ENCODE measurements at places on chromosomes 3 and 15.

GRCh38 chr3:42547401-42547945 lies 34.3 kb downstream of the SEC22C start:
- DNase-seq = peak; percentile 41

GRCh38 chr3:43426388-43426787 lies 140.0 kb downstream of the SNRK start:
- DNase-seq = no peak

DNA sequence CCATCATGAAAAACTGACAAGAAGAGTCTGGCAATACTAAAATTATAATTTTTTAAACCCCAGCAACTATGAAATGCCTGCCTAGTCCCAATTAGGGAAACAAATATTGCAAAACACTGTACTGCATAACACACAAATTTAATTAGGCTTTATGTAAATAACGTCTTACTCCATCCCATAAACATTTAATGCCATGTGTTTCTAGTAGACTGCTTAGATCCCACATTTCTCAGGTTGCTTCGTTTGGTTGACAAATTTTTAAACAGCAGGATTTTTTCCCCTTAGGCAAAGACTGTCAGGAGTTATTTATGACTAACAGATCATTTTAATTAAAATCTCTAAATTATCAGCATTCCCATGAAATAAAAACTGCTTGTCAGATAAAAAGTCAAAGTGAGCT lies 29.9 kb downstream of the EIF2AK4 start:
- DNase-seq = no peak

DNA sequence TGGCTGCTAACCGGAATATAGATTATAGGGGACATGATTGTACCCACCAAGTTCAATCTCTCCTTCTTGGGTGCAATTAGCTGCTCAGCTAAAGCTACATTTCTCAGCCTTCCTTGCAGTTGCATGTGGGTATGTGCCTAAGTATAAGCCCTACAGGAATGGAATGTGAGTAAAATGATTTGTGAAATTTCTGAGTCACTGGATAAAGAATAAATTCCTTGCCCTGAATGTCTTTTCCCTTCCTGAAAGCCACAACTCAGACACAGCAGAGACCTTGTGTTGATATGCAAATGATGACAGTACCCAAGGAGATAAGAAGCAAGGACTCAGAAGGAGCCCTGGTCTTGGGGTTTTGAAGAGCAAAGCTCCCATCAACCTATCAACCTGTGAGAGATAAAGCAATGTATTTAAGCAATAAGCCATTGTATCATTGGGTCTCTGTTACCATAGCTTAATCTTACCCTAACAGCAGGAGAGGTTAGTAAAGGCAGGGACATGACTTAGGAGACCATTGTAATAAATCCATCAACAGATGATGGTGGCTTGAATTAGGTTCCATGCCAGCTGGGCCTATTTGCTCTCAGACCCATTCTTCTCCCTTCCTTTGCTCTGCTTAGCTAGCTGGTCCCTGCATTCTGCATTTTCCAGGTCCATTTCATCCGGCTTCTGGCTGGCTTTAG lies 25.6 kb upstream of the ZNF280D start:
- DNase-seq = peak; percentile 93

DNA sequence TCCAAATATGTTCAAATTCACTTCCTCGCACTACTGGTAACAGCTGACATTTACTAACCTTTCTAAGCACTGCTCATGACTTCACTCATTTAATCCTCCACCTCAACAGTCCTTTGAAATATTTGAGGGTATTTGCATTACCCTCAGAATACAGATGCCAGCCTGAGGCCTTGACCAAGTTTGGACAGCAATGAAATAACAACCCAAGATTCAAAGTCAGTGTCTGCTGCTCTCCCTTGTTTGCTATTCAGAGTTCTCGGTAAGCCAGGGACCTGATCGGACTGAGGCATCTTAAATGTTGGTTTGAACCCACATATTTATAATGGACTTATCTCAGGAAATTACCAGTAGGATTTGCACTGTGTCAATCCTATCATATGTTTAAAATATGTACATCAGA lies 19.9 kb upstream of the SNRK start:
- DNase-seq = no peak

- DNase-seq = peak; percentile 30
Observed at GRCh38 chr15:37792351-37792750, 142.1 kb upstream of the TMCO5A start.

DNA sequence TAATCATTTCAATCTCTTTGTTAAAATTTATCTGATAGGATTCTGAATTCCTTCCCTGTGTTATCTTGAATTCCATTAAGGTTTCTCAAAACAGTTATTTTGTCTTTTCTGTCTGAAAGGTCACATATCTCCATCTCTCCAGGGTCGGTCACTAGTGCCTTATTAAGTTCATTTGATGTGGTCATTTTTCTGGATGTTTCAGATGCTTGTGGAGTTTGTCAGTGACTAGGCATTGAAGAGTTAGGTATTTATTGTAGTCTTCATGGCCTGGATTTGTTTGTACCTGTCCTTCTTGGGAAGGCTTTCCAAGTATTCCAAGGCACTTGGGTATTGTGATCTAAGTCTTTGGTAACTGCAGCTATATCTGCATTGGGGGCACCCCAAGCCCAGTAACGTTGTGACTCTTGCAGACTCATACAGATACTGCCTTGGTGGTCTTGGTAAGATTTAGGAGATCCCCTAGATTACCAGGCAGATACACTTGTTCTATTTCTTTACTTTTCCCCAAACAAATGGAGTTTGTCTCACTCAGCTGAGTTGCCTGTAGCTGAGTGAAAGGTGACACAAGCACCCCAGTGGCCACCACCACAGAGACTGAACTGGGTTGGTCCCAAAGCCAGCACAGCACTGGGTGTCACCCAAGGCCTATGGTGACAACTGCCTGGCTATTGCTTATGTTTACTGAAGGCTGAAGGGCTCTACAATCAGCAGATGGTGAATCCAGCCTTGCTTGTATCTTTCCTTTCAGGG lies 18.9 kb upstream of the SLC27A2 start:
- no peak for DNase-seq

DNA sequence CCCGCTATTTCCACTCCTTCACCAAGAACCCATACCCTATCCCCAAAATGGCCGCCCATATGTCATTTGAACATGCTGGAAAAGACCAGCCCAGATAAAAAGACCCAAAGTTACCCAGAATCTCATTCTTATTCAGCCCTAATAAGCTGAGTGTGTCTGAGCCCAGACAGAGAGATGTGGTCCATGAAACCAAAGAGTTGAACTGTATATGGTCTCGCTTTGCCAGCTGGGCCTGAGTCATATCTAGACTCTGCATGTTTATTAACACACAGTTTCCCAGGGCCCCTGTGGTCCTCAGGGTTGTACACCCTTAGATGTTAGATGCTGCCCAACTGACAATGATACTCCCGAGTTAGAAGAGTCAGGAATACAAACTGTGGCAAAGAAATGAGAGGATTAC lies 201.9 kb upstream of the STRIT1 start:
- peak; percentile 32 for DNase-seq

DNA sequence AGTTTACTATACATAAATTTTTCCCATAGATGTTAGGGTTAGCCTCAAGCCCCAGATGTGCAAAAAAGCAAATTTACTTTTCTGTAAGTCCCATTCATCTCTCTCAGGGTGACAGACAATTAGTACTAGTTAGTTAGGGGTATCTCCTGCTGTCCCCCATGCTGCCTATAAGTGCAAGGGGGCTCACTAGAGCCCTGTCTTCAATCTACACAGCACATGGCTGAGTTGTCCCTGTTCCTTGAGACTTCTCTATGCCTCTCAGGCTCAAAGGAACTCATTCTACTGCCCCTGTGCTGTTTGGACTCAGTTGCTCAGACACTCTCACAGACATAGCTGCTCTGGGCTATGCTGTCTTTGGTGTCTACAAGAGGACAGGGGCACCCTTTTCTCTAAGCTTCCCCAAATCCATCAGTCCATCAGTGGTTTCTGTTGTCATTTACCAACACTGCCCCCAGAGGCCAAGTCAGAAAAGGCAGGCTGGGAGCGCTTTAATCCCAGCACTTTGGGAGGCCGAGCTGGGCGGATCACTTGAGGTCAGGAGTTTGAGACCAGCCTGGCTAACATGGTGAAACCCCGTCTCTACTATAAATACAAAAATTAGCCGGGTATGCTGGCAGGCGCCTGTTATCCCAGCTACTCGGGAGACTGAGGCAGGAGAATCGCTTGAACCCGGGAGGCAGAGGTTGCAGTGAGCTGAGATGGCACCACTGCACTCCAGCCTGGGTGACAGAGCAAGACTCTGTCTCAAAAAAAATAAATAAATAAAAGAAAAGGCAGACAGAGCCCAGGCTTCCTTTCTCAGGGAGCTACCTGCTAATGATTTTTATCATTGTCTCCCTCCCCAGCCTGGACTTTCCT lies 31.4 kb upstream of the PRTG start:
- peak; percentile 36 for DNase-seq

- peak; percentile 29 for DNase-seq
Observed at GRCh38 chr3:138941259-138941885, 5.6 kb downstream of the FOXL2 start.

DNA sequence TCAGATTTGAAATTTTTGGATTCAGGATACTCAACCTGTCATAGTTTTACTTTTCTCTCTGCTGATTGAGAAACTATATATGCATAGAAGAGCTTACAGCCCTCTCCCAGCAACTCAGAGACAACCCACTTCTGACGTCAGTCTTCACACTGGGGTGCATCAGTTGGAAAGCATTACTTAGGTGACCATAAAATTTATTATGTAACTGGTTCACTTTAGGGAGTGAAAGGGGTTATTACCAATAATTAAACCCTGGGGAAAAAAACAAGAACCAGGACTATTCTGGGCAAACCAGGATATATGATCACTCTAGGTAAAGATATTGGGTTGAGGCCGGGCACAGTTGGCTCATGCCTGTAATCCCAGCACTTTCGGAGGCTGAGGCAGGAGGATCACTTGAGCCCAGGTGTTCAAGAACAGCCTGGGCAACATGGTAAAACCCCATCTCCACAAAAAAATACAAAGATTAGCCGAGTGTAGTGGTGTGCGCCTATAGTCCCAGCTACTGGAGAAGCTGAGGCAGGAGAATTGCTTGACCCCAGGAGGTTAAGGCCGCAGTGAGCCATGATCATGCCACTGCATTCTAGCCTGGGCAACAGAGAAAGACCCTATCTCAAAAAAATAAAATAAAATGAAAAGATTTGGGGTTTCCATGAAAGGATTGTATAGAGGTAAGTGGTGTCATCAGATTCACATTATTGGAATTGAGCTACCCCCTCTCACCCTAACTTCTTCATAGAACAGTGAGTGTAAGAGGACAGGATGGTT lies 27.1 kb downstream of the HES1 start:
- DNase-seq = no peak

GRCh38 chr3:23272820-23273219 lies 69.7 kb downstream of the UBE2E2 start:
- DNase-seq = no peak

- DNase-seq = no peak
Observed at GRCh38 chr3:139671863-139672646, 5.7 kb downstream of the NMNAT3 start.

- no peak for DNase-seq
Observed at GRCh38 chr3:124057420-124057819, 65.5 kb upstream of the ROPN1 start.

- no peak for DNase-seq
Observed at GRCh38 chr3:106212665-106213222, 343.9 kb upstream of the CBLB start.

DNA sequence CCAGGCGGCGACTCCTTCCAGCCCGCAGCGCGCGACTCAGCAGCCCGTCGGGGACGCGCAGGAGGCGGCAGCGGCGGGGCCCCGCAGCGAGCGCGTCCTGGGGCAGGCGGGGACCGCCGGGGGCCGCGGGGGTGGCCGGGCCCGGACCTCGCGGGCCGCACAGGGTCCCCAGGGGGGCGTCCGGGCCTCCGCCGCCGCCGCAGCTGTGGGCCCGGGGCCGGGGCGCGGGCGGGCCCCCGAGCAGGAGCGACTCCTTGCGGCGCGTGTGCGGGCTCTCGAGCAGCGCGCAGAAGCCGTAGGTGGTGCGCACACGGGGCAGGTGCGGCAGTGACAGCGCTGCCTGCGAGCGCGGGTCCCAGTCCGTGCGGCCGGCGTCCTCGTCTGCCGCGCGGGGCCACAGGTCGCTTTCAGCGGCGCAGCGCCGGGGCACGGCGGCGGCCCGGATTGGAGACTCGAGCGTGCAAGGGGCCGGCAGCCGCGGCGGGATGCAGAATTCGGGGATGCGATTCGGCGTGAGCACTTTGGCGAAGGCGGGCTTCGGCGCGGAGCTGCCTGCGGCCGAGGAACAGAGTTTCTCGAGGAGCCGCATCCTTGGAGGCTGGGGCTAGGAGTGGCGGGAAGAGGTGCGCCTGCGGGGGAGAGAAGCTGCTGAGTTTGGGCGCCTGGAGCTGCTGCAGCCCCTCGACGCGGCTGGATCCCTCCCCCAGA lies 535 bp downstream of the C2CD4B start:
- no peak for DNase-seq

GRCh38 chr15:28896951-28897350 lies 11.2 kb downstream of the APBA2 start:
- DNase-seq = peak; percentile 95

GRCh38 chr15:101047301-101047781 lies 128.2 kb downstream of the LRRK1 start:
- no peak for DNase-seq

GRCh38 chr15:62147149-62147548 lies 17.9 kb downstream of the C2CD4B start:
- DNase-seq = no peak

DNA sequence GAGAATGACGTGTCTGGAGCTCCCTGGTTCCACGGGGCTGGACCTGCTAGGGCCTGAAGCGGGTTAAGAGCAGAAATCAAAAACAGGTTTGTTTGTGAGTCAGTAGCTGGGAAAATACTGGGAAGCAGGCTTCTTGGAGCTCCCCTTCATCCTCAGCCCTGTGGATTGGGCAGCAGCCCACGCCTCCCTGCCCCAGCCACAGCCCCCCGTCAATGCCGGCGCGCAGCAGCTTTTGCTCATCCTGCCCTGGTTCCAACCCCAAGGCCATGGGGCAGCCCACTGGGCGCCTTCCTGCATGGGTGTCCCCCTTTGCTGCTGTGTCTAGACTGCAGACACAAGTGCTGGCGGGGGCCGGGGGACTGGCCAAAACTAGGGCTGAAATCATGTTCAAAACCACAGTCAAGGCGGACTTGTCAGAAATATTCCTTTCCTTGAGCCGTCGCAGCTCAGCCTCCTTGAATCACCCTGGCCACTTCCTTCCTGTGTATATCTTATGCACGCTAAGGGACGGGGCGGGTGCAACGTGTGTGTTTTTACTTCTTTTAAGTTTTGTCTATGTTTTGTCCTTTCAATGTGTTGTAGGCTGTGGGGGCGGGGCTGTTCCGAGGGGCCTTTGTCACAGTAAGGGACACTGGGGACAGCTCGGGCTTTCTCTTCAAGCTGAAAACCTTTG lies 108.1 kb downstream of the KLF13 start:
- peak; percentile 92 for DNase-seq

DNA sequence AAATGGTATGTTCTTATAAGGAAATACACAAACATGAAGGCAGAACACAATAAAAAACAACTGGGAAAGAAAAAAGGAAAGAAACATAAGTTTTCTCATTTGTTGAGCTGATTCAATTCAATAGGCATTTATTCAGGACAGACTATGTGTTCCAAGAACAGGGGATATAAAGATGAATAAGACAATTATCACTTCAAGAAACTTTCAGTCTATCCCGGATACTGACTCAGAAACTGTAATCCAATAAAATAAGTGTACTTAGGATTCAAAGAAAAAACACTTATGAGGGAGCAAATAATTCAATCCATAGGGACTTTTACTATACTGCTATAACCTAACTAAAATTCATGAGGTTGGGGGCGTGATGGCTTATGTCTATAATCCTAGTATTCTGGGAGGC lies 3.5 kb upstream of the POPDC2 start:
- DNase-seq = peak; percentile 51

Measured in fibroblast of skin of back (primary cell).